T47D (cell line): ENCODE measurements at places on chromosomes 3 and 15.

DNA sequence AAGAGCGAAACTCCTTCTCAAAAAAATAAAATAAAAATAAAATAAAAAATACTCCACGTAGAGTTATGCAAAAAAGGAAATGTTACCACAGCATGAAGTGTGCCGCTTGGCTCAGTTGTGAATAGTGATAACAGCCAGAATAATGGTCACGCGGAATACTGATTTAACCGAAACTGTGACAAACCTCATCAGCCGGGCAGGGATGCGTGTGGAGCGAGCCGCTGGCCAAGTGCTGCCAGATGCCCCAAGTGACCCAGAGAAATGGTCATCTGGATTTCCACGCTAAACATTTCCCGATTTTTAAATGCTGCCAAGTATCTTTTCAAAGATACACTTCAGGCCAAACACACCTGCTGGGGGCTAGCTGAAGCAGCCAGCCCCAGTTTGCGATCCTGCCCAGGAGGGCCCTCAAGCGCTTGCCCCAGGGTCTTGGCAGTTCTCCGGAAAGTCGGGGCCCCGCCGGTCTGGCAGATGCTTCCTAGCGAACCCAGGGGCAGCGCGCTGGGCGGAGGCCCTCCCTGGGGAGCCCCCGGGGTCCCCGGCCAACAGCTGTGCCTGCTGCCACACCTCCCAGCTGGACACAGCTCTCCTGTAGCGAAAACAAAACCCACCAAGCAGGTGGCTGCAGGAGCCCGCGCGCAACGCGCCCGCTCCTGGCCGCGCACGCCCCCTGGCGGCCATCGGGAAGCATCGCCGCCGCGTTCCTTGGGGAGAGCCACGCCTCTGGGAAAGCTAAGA is 35.1 kb downstream of the CMTM6 start:
- DNase-seq: peak; percentile 82

GRCh38 chr15:54364961-54365360 is 386.7 kb downstream of the UNC13C start:
- no peak for DNase-seq

GRCh38 chr3:169929830-169930519 is 18.6 kb downstream of the SAMD7 start:
- peak; percentile 74 for DNase-seq

- DNase-seq: no peak
Observed at GRCh38 chr3:158810823-158811724, 9.2 kb downstream of the MFSD1 start.

- no peak for DNase-seq
Observed at GRCh38 chr3:30370681-30371271, 235.6 kb upstream of the TGFBR2 start.

- DNase-seq: no peak
Observed at GRCh38 chr15:90086868-90087268, 15.4 kb downstream of the IDH2 start.

DNA sequence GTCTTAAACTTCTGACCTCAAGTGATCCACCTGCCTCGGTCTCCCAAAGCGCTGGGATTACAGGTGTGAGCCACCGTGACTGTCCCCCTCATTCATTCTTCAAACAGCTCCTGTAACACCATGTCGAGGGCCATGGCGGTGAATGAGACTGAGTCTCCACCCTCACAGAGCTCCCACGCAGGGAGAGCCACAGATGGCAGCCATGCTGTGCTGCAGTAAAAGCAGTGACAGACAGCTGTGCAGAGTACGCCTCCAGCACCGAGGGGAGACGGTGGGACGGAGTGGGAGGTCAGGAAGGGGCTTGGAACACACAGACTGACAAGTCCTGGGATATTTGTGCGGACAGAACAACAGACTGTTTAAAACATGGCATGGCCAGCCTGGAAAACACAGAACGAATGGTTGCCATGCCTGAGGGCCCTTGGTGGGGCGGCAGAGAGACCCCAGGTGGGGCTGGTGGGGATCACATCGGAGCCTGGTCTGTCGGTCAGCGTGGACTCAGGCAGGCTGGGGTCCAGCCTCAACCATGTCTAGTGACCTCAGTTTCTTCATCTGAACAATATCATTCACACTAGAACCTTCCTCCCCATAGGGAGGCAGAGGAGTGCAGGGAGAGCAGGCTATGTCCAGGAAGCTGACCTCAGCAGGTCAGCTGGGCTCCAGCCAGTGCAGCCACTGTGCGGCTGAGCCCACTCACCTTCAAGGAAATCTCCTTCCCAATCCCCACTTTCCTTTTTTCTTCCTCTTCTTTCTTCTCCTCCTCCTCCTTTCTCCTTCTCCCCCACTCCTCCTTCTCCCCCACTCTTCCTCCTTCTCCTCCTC is 20.6 kb upstream of the LCTL start:
- DNase-seq: no peak

DNA sequence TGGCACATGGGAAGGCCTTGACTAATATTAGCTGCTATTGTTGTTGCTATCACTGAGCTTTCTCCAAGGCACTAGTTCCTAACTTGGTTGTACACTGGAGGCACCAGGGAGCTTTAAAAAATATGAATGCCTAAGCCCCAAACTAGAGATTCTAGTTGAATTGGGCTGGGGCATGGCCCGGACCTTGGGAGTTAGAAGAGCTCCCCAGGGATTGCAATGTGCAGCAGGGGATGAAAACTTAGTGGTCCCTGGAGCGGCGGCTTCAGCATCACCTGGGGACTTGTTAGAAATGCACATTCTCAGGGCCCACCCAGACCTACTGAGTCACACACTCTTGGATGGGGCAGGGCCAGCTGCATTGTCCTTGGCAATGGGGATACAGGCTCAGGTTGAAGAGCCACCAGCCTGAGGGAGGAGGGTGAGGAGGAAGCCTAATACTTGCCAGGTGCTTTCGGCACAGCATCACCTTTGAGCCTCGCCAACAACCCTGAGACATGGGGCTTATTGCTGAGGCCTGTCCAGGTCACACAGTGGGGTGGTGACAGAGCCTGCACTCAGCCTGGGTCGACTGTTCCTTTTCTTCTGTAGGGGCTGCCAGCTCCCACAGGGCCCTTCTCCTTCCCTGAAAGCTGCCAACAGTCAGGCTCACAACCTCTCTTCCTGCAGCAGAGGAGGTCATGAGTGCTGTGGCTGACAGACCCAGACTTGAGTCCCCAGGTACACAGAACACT is 84.5 kb downstream of the ATP2B2 start:
- no peak for DNase-seq

DNA sequence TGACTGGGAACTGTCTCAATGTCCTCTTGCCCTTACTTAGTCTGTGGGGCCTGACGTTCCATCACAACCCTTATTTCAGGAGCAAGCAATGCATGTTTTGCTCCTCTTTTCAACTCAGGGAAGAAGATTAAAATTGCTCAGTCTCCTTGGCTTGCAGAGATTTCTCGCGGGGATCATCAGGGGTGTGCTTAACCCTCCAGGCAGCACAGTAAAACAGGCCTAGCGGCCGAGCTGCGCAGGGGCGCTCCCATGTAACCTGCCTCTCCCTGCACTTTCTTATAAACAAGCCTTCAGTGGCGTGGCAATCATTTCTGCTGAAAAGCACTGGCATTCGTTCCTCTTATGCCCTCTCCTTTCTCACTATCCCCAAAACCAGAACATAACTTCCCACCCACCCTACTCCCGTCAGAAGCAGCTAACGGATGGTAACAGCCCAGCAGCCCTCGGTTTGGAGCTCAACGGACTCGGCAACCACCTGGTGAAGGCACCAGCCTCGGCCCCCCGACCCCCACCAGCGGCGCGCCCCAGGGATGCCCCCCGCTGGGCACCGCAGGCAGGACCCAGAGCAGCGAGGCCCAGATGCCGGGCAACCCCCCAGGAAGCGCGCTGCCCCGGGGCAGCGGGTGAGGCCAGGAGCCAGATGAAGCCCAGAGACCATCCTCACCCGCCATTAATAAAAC is 1.1 kb downstream of the MCF2L2 start:
- DNase-seq: no peak

DNA sequence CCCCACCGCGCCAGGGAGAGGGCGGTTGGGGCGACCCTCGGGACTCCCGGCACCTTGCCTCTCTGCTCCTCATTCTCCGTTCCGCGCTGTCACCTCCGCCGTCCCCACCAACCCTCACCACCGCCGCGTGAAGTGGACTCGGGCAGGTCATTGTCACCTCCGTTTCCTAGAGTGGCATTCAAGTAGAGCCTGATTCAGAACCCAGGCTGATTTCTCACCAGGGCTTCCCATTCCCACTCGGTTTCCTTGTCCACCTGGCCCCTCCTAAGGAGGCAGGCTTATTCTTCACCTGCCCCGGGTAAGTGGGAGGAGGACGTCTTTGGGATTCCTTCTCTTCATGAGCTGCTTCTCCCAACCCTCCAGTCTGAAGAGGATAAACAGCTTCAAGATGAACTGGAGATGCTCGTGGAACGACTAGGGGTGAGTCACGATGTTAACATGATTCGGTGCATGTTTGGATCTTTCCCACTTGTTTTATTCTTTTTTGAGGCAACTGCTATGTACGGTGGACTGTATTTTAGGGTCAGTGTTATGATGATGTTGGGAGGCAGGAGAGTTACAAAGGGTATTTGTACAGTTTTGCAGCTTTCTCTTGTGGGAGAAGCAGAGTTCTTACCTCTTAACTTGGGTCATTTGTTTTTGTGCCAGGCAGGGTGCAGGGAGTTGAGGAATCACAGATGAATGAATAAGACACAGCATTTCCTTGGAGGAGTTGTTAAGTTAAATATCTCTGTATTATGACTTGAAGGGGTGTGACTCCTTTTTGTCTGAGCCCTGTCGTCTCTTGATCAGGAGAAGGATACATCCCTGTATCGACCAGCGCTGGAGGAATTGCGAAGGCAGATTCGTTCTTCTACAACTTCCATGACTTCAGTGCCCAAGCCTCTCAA is 692 bp downstream of the PSMD2 start:
- peak; percentile 10 for DNase-seq

DNA sequence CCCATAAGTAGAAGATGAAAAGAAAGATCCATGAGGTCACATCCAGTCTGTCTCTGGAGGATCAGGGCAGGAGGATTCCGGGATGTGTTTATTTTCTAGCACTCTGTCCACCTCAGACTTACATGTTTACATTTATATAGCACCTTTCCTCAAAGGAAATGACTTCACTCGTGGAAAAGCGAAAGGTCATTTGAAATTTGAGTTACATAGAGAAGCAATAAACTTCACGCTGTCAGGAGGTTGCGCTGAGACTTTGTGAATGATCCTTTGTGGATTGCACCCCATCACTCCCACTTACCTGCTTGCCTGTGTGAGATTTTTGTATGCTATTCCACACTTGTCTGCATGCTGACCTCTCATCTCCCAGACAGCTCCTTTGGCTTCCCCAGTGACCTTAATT is 540.5 kb downstream of the AGBL1 start:
- DNase-seq: no peak

GRCh38 chr3:197025736-197026480 is 3.7 kb downstream of the MELTF start:
- DNase-seq: no peak

DNA sequence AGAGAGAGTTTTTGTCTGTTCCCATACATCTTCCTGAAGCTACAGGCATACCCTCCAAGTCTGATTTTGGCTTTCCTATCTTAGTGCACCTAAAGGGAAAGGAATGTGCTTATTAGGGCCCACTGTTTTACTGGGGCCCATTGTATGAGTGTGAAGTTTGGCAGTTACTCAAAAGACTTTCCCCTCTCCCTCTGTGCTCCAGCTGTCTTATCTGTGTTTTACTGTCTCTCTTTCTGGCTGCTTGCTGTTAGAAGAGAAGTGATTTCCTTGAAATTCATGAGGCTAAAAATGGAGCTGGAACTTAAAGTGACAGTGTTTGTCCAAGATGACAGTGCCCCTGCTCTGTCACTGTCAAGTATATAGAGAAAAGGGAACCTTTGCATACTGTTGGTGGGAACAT is 436.2 kb downstream of the OCA2 start:
- no peak for DNase-seq

GRCh38 chr3:171056528-171056927 is 30.0 kb upstream of the SLC2A2 start:
- DNase-seq: no peak

- DNase-seq: no peak
Observed at GRCh38 chr3:121817753-121818152, 17.1 kb downstream of the IQCB1 start.

- no peak for DNase-seq
Observed at GRCh38 chr3:8529738-8530525, 28.3 kb downstream of the LMCD1 start.

DNA sequence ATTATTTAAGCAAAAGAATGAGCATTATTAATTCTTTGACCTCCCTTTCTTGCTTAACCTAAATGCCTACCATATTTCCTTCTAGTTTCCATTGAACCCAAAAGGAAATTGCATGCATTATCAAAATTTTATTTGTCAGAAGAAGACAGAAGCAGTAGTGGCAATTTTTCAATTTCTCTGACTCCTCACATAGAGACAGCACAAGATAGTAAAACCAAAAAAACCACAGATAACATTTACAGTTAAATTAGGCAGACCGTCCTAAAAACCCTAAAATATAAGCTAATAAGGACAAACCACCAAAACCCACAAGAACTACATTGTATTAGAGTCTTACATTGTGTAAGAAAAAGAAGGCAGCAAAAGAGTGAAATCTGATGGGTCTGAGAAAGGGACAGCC is 27.1 kb downstream of the GOLGB1 start:
- DNase-seq: no peak

DNA sequence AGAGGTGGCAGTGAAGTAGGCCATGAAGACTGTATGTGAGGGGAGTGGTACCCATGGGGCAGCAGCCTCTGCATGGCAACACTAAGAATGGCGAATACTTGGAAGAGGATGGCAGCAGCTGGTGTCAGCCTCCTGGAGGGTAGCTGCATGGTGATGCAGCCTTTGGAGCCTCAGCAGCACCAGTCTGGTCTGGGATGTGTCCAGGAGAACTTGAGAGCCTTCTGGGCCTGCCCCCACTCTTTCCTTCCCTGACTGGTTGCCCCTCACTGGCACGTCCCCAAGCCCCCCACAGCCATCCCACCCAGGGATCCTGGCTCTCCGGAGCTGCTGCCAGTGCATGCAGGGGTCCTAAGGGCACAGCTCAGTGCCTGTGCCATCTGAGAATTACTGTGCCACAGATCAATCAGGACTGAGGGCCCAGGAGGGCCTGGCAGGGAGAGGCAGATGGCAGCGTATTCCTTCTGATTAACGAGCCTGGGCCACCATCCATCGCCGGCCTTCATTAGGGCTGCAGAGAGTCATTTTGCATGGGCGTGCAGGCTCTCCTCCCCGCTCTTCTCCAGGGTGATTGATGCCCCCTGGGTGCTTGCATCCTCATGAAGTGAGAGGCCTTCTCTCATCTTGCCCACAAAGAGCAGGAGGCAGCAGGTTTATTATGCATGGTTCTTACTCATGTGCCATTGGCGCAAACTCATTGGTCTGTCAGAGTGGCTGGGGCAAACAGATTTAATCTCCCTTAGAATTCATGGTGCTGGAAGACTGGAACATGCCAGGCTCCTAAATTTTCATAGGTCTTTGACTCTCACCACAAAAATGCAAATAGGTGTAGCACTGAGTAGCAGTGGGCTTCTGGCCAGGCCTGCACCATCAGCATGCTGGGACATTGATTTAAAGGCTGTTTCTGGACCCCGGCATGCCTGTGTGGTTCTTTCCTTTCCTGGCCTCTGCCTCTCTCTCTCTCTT is 116.8 kb downstream of the EPHB1 start:
- no peak for DNase-seq

GRCh38 chr3:183560607-183561006 is 5.1 kb upstream of the KLHL6 start:
- DNase-seq: peak; percentile 53
